ENCODE measurements at places on chromosomes 11 and 22.

GRCh38 chr11:13761716-13762115 lies 93.2 kb downstream of the FAR1 start:
- DNase-seq: no peak

GRCh38 chr11:46322759-46323158 lies 24.5 kb upstream of the DGKZ start:
- DNase-seq: no peak

DNA sequence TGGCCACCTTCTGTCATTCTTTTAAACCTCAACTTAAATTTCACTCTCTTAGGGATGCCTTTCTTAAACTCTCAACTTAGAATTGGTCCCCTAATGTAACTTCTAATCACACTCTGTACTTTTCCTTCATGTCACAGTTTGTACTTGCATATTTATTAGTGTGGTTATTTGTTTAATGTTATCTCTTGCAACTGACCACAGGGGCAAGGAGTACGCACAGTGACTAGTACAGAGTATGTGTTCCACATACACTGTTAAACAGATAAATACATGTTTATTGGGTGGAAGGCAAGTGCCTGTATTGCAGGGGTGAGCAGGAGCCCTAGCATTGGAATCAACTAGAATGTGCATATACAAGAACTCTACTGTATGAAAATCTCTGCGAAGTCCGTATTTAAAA lies 554.0 kb downstream of the INSC start:
- DNase-seq: no peak

DNA sequence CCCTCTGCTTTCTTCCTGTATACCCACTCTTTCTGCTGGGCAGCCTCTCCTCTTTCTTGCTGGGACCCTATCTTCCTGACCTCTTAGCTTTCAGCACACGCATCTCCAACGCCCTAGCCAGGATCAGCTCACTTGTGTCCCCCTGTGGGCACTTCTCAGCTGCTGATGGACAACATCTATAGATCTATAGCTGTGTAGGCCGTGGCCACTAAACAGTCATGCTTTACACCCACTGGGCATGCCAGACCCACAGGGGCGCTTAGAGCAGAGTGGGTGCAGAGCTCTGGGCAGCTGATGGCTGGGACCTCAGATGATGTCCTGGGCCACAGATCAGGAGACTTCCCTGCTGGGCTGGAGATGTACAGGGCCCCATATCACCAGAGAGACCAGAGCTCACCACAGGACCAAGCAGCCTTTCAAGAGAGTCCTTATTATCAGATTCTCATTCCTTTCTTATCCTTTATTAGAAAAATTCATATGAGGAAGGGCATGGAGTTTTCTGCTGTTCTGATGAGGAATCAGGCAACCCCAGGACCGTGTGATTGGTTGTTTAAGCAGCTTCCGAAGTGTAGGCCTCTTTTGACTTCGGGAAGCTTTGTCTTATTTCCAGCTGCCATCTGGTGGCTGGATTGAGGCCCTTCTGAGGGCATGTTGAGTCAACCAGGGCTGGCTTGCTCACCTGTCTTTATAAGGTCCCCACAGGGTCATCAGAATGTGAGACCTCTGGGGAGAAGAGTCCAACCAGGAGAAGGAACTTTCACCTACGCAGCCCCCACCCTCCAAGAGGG lies 60.5 kb downstream of the OSBP2 start:
- no peak for DNase-seq

- DNase-seq: no peak
Measured at GRCh38 chr11:88169881-88170280, 5.4 kb downstream of the RAB38 start.

DNA sequence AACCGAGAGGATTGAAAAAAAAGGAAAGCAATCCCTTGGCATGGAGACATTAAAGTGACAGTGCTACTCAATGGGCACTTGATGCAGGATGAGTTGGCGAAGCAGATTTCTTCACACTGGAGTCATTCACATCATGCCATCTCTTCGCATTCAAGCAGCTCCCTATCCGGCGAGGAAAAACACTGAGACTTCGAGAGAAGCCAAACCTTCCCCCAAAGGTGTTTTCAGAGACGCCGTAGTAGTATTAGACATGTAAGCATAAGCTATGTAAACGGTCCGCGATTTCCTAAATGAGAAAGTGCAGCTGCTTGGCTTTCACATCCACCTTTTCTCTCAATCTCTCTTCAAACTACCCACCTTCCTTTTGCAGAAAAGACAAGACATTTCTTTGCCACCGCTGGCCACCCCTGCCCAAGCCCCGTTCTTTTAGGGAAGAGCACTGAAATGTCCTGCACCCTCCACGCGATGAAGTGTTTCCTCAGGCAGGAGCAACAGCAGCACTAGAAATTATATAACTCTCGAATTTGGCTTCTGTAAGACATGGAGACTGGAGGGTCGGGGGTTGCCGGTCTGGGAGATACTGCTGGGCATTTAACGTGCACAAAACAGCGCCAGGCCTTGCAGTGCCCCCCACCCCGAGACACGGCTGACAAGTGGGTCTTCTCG lies at the start of gene DLG2:
DLG2 (minus strand) TSS at position 13 of the 666 bp plus-strand sequence.
- no peak for DNase-seq

GRCh38 chr11:93143186-93143585 lies 54.6 kb downstream of the SLC36A4 start:
- no peak for DNase-seq

All from T-helper 22 cell (primary cell).